ENCODE measurements at places on chromosomes 7 and 10.
A peak's percentile ranks its signal among the peaks of the same experiment; 100 is the strongest.

- DNase-seq, result no peak
These were observed 76.2 kb downstream of the VIPR2 start for GRCh38 chr7:159068488-159068811.

DNA sequence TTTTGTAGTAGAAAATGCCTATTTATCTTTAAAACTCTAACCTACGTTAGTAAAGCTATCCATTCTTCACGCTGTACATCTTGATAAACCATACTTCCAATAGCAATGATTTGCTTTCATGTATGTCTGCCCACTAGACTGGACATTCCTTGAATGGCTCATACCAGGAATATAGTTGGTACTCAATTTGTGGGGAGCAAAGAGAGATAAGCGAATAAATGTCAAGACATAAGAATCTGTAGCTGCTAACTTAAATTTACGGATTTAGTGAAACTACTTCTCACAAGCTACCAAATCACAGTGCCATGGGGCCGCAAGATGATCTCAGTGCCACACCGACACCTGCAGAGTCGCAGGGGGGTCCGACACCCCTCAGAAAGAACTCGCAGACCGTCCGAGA is 763 bp upstream of the RALA start:
- no peak for DNase-seq

- DNase-seq, result no peak
These were observed 30.8 kb downstream of the SLC16A9 start for GRCh38 chr10:59678884-59679301.

DNA sequence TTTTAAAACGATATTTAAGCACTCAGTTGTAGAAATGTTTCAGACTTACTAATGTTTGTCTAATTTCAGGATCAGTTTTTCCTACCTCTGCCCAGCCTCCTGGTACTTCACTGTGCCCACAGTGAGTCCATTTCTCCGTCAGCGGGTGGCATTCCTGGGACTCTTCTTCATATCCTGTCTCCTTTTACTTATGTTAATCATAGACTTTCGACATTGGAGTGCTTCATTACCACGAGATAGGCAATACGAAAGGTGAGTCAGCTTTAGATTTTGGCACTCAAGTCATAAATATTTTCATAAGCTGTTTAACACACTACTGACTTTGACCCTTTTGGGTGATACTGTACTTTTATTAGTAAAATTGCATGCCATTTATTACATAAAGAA is 2.1 kb downstream of the ENTPD7 start:
- peak; percentile 10 for DNase-seq

DNA sequence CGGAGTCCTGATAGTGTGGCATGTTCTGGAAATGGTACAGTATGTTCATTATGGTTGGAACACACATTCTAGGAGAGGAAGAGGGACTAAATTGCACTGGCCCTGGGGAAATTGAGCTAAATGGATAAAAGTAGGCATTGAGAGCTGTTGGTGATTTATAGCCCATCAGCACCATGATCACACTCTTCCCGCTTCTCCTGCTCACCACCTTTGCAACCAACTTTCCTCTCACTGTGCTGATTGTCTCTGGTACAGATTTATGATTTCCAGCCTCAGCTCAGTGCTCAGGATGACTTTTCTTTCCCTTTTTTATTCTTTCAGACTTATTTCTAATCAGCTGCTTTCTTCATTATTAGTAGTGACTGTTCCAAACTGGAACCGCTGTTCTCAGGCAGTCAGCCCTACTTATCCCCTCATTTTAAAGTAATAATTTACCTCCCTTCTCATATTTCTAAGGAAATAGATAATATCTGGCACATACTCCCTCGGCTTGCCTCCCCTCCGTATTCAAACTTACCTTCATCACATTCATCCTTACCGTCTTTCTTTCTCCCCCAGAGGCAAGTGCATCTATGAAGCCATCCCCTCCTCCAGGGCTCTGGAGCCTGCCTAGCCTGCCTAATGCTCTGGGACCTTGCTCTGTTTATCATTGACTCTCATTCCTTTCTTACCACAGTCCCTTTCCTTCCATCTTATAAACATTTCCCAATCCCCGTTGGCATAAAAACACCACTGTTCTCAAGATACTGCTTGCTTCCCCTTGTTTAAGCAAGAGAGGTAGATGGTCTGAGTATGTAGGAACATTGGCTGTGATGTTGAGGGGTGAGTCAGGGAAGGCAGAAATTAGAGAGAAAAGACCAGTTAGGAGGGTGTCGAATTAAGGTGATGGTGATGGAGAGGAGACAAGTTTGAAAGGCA is 51.6 kb upstream of the RPA3 start:
- no peak for DNase-seq

DNA sequence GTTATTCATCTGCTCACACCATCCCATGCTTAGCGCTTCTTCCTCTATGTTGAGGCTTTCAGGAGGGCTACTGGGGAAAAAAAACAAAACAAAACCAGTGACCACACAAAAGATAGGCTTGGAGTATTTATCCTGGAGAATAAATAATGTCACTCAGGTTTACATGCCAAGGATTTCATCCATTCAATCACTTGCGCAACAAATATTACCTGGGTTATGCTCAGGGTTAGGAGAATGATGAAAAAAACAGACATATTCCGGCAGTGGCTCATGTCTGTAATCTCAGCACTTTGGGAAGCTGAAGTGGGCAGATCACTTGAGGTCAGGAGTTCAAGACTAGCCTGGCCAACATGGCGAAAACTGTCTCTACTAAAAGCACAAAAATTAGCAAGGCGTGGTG is 3.3 kb upstream of the ELOVL3 start:
- no peak for DNase-seq

DNA sequence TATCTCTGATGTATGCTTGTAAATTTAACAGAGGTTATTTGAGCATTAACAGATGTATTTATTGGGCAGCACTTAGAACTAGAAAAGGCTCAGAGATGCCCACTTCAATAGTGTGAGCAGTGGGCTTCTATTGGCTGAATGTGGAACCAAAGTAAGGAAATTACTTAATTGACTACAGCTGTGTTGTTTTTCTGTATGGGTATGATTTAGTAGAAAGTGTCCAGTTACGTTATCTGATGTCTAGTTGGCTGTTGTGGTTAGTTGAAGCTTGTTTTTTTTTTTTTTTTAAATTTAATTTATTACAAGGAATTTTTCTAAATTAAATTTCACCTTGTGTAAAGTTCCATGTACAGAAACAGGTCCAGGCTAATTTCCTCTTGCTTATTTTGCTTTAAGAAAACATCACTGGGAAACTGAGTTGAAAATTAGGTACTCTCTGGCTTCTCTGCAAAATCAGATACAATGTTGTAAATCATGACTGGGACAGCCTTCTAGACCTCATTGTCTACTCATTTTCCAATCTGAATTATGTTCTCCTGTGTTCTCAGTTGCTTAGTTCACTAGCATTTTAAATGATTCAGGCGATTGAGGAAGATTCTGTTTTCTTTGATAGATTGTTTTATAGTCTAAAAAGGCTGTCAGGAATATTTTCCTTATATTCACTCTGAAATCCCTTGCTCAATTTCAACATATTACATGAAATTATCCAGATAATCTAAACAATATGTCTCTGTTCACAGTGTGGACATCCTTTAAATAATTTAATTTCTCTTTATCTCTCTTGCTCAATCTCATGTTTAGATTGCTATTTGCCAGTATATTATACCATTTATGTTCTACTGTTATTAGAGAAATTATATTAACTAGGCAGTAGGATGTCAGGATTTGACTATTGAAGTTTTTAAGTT is 53.0 kb downstream of the PHF14 start:
- DNase-seq, result no peak

DNA sequence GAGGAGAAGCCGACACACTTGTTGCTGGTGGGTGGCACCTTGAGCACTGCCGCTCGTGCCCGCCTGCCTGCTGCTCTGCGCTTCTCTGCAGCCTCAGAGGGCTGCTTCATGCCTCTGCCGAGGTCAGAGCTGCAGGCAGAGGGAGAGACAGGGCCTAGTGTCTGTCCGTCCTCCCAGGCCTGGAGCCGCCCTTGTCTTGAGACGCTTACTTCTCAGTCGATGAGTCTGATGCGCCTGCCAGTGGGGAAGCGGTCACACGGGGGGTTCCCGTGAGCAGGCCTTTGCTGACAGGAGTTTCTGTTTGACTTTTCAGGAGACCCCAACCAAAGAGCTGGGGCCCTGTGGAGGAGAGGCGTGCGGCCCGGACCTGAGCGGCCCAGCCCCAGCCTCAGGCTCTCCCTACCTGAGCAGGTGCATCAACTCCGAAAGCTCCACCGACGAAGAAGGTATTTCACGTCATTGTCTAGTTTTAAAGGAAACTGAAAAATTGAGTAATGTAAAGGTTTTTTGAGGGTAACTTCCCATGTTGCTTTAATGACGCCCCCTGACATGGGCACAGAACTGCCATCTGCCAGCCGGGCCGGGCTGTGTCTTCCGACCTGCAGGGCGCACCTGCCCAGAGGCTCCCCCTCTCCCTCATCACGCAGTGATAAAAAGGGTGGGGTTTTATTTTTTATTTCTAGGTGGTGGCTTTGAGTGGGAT is 7.8 kb upstream of the BHLHA15 start:
- no peak for DNase-seq

GRCh38 chr7:87599336-87599735 is 1.3 kb downstream of the ABCB1 start:
- peak; percentile 66 for DNase-seq

GRCh38 chr10:103463499-103463898 is 4.8 kb upstream of the CALHM1 start:
- DNase-seq, result peak; percentile 29
